GOT3 (cell line): ENCODE measurements at places on chromosomes 13 and 19.

GRCh38 chr13:79481685-79482052 lies 714 bp downstream of the NDFIP2 start:
- DNase-seq, result no peak

- peak; percentile 92 for DNase-seq
Observed at GRCh38 chr19:3970808-3971598, at the start of gene DAPK3. Gene DAPK3, minus strand, starts transcription at chr19:3971099. Its CDS starts 1,364 bp downstream, at chr19:3969735.

DNA sequence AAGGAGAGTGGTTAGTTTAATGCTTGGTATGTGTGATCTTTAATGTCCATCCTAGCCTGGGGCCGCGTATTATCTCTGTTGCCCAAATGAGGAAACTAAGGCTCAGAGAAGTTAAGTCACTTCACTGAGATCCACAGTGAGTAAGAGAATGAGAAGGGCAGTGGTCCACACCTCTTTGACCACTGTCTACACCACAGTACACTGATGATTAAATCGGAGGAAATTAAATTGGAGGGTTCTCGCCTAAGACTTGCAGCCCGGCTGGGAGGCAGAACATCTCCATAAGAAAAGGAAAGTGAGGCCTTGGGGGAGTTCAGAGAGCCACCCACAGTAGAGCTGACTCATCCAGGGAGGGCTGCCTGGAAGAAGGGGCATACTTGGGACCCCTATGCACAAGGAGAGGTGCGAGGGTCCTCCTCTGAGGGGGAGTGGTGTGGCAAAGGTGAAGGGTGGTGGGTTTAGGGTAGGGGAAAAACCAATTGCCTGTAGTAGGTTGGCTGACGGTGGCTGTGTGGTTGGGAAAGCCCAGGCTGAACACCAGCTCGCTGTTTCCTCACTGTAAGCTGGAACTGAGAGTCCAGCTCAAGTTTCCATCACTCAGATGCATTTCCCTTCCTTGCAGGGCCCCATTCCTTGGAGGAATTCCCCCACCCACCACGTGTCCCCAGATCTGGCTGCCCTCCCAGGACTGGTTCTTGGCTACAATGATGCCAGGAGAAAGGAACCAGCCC lies 15.0 kb upstream of the DHRS12 start:
- no peak for DNase-seq

DNA sequence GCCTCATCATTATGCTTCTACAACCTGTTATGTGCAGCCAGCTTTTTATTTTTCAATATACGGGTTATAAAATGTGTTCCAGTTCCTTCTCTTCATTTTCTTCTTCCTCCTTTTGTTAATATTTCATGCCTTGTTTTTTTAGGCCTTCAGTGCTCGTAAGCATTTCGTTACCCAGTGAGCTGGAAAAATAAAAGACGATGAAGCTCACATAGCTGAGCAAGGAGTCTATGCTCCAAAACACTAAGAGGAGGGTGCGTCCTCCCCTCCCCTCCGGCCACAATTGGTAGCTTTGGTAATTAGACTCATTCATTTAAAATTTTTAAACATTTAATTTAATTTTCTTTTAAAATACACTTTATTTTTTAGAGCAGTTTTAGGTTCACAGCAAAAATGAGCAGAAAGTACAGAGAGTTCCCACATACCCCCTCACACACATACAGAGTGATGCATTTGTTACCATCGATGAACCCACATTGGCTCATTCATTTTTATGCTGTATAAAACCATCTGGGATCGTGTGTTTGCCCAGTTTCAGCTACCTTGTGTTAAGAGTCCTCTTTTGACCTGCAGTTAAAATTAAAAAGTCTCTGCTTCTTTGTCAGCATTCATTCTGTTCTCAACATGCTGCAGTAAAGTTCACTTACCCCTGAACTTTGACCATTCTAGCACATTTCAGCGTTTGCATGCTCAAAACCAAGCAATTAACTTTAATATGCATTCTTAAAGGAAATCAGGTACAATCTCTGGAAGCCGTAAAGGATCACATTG lies 223.9 kb downstream of the LACC1 start:
- no peak for DNase-seq

GRCh38 chr19:11234486-11235075 lies 4.8 kb upstream of the ANGPTL8 start:
- DNase-seq, result no peak

DNA sequence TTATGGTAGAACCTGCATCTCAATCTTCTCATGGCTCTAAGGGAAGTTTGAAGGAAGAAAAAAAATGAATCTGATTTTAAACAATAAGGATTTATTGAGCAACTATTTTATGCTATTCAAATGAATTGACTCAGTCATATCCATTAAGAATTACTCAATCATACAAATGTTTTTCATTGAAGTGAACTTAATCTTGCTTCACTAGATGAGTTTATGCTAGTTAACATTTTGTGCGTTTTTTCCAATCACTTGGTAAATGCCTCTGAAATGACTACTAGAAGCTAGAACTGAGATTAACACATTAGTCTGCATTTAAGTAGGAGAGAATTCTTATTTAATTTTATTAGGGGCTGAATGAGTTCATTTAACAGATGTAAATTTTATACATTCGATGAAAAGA lies 25.2 kb downstream of the RXFP2 start:
- DNase-seq, result no peak

DNA sequence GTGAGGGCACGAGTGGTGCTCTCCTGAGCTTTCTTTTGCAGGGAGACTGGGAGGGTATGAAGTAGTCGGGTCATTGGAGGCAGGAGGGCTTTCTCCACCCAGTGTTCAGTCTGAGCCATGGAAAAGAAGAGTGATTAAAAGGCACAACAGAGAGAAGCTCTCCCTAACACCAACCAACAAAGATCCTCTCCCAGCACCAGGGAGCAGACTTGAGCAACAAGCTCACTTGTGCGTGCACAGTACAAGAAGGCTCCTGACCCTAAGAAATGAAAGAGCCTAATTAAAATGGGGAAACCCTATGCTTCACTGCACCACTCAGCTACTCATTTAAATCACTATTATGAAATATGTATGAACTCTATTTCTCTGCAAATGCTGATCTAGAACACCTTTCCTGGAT lies 276.3 kb upstream of the SOX21 start:
- no peak for DNase-seq

DNA sequence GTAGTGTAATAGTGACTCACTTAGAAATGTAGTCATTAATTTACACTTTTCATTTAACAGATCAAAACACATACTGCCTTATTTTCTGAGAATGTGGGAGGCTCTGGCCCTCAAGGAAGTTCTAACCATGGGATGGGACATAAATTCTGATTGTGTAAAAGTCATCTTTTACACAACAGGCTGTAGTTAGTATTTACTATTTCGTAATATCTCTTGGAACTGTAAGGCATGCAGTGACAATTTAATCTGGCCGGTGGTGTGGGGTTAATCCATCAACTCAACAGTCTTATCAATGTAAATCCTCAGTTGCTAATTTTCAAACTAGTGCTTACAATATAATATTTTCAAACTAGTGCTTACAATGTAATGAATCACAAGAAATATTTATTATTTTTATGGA lies 1599.2 kb downstream of the EFNB2 start:
- DNase-seq, result no peak

GRCh38 chr19:23983406-23983805 lies 68.7 kb downstream of the ZNF726 start:
- DNase-seq, result no peak

DNA sequence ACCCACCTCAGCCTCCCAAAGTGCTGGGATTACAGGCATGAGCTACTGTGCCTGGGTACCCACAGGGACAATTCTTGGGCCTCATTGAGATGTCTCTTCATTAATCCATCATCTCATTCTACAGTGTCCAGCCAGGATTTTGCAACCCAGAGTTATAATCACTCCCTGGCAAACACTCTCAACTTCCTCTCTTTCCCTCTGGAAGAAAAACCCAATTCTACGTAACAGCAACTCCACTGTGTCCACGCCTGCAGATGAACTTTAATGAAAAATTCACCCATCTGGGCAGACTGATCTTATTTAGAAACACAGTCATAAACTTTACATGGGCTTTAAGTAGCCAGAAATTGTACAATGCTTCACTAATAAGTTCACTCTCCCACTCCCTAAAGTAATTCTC lies 90.1 kb upstream of the ABCC4 start:
- no peak for DNase-seq
